ENCODE measurements at places on chromosomes 12 and 14.

GRCh38 chr14:85788470-85789233 lies 258.7 kb downstream of the FLRT2 start:
- DNase-seq, result no peak

DNA sequence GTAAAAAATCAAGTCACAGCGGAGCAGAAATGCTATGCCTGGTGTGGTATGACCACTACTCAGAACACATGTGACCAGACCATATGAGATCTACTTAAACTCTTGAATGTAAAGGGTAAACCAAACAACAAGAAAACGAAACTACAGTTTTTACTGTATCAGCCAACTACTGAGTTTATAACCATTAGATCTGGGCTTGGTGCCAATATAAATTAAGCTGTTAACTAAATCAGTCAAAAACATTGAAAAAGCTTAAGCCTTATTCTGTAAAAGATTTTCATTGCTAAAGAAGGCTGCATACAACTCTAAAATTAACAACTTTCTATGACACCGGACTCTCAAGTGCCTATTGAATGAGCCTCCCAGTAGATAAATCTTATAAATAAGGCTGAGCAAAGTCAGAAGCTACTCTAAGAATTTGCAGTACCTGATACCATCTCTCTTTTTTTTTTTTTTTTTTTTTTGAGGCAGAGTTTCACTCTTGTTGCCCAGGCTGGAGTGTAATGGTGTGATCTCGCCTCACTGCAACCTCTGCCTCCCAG lies 35.4 kb downstream of the SPTLC2 start:
- no peak for DNase-seq

- DNase-seq, result no peak
These were observed 1118.7 kb upstream of the TMEM132C start for GRCh38 chr12:127148318-127148717.

- no peak for DNase-seq
These were observed 349.5 kb downstream of the GRIN2B start for GRCh38 chr12:13631873-13632272.

- peak; percentile 64 for DNase-seq
These were observed 823 bp upstream of the SMARCC2 start for GRCh38 chr12:56189918-56190694.

DNA sequence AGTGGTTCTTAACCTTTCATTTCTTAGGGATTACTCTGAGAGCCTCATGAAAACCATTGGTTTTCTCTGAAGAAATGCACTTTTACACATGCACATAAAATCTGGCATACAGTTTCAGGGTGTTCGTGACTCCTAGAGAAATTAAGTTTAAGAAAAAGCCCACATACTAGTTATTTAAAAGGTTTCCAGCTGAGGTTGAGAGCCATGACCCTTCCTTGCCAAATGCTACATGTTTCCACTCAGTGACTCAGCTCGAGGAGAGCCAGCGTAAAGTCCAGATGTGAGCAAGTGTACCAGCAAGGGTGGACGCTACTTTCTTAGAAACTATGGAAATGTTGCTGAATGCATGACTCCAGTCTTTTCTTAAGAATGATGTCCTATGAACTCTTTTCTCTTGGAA lies 42.7 kb upstream of the FLRT2 start:
- DNase-seq, result no peak

GRCh38 chr14:69263364-69263763 lies 3.4 kb downstream of the GALNT16 start:
- no peak for DNase-seq

DNA sequence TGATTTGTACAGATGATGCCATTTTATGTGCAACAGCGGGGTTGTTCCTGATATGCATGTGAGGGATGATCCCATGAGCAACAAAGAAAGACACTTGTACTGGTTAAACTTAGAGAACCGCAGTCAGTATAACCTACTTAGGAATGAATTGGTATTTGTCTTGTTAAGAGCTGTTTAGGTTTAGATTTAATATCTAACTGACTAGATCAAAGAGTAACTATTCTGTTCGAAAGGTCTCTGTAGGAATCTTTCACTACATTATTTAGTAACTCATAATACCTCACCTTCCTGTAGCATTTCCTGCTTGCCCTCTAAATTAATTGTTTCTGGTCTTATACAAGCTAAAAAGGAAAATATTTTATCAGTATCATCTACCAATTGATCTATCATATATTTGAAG lies 350.4 kb downstream of the TRHDE start:
- DNase-seq, result no peak

GRCh38 chr12:13345722-13346121 lies 149.2 kb downstream of the EMP1 start:
- DNase-seq, result no peak

GRCh38 chr14:91231446-91231845 lies 13.1 kb downstream of the GPR68 start:
- DNase-seq, result no peak

- DNase-seq, result no peak
These were observed 21.1 kb downstream of the TMEM233 start for GRCh38 chr12:119614705-119615104.

DNA sequence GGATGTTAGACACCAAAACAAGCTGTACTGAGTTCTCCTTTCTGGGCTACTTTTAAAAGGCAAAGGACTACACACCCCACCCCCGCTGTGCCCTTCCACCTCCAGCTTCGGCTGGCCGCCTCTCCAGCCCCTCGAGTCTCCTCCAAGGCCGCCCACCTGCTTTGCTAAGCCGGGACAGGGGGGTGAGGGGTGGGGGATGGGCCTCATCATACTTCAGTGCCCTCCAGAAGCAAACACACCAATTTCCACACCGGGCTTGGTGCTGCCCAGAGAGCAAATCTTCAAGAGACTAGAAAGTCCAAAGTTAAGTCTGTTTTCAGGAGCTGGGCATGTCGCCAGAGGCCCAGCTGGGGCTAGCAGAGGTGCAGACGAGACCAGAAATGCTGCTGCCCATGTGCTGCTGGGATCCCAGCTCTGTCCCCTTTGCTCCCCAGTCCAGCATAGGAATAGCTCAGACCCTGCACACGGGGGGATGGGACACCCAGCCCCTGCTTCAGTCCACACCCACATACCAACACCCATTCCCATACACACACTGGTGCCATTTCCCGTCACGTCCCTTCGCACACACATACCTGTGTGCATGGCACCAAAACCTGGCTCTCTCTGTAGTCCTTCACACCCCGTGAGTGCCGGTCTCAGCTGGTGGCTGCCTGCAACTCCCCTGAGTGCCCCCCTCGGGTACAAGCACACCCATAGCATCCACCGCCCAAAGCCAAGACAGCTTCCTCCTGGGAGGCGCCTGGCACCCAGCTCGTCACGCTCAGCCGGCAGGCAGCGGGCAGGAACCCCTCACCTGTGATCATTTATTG lies 1.0 kb downstream of the SLC6A12 start:
- DNase-seq, result no peak

GRCh38 chr14:29955087-29955486 lies 27.4 kb upstream of the PRKD1 start:
- DNase-seq, result no peak

- DNase-seq, result no peak
These were observed 50.1 kb upstream of the RERGL start for GRCh38 chr12:18139989-18140596.

- no peak for DNase-seq
These were observed 1918.5 kb upstream of the FLRT2 start for GRCh38 chr14:83611491-83611890.

GRCh38 chr12:129127771-129128170 lies 274.5 kb downstream of the GLT1D1 start:
- DNase-seq, result no peak

DNA sequence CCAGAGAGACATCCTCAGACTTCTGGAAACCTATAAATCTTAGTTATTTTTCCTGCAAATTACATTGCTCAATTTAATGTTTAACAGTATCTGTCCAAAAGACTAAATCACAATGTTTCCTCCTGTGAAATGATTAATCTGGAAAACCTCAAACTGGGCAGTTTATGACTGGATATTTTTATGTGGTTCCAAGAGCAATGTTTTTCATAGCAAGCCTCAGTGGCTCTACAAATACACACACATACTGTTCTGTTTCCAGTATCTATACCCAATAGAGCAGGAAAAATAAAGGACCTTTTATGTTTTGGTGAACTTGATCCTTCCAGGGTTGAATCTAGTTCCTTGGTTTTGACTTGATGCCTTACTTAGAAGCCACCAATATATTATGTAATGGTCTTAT lies 9.2 kb downstream of the NID2 start:
- DNase-seq, result no peak

DNA sequence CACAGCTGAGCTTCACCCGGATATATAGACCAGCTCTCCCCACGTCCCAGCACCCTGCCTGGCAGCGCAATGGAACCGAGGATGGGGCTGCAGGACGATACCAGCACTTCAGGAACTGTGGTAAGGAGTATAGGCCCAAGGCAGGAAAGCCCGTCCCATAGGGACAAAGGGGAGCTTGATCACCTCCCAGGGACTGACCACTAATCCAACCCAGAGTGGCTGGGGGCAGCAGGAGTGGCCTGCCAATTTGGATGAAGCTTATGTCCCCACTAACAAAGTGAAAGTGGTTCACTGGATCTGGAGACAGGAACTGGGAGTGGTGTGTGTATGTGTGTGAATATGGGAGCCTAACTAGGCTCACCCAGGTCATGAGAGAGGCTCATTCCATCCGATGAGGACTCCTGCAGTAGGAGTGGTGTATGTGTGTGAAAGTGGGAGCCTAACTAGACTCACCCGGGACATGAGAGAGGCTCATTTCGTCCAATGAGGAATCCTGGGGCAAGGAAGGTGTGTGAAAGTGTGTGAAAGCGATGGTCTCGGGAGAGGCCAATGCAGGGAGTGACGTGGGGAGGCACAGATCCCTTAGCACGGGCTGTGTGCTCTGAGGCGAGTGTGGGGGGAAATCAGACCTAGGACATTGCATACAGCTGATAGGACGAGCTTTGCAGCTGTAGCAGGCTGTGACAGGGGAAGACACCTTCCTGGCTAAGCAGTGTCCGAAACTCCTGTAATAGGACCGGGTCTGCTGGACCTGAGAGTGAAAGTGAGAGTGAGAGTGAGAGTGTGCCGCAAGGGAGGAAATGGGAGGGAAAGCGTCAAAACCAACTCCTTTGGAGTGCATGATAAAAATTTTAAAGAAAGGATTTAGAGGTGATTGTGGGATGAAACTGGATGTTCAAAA lies 25.7 kb downstream of the KLRK1 start:
- DNase-seq, result no peak

DNA sequence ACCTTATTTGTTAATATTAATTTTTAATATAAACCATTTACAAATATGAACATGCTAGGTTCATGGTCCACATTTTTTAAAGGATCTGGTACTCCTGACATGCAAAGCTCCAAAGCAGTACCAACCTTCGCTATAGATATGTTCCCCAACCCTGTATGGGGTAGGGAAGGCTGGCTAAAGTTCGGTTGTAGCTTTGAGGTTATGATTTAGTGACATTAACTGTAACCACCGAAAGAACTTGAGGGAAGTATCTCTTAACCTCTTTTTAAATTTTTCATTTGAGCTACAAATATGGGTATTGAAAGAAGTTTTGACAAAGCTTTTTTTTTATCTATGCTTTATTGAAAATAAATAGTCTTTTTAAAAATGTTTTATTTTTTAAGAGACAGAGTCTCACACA lies 115.5 kb downstream of the DYRK2 start:
- no peak for DNase-seq

DNA sequence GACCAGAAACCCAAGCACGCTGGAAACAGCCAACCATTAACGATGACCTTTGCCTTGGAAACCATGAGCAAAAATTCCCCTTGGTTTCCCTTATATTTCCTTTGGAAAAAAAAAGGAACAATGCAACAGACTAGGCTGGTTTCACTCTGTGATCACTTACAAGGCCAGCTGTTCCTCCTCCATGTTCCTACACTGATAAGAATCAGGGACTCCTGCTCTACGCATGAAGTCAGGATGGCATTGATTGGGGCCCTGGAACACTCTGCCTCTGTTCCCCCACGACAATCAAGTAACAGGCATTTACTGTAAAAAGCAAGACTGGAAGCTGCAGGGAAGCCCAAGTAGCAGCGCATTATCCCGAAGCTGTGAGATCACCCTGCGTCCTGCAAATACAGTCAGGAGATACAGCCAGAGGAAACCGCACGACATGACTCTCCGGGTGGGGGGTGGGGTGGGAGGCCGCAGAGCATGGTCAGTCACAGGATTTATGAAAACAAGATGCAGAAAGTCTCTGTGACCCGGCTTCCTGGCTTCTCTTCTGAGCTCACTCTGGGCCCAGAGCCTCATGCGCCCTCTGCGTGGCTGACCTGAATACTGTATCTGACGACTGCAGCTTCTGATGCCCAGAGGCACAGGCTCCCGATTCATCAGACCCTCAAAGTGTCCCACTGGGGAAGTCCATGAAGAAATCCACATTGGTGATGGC lies 31.1 kb downstream of the SSH1 start:
- no peak for DNase-seq

DNA sequence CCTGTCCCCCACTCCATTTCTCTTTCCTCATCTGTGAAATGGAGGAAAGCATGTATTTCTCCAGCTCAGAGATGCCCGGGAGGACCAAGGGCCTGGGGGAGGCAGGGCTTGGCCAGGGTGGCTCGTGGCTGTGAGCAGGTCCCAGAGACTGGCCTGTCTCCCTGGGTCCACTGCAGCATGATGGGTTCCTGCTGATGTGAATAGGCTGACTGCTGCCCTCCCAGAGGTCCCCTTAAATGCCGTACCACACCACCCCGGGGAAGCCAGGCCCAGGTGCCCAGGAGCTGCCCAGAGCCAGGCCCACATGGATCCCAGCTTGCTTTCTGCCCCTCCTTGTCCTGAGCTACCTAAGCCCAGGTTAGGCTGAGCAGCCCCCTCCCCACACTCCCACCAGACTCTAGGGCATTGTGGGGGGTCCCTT lies 158.2 kb upstream of the C14orf180 start:
- DNase-seq, result no peak

GRCh38 chr12:9909724-9910123 lies 22.4 kb downstream of the CLEC2A start:
- no peak for DNase-seq

DNA sequence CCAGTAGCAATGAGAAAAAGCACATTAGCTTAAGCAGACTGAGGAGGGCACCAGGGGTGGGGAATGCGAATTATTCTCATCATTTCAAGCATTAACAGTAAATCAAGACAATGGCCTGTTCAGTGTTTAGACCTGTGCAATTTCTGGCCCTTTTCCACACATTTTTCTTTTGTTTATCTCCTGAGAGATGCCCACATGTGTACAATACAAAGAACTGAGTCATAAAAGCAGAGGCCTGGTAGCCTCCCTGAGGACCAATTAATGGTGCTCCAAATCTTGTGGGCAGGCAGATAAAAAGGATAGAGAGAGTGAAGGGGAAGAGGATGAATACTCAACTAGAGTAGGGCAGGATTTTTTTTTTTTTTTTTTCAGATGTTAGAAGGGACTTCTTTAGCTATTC lies 480.8 kb downstream of the RERGL start:
- DNase-seq, result no peak

GRCh38 chr14:93269341-93270068 lies 62.4 kb downstream of the UBR7 start:
- no peak for DNase-seq

DNA sequence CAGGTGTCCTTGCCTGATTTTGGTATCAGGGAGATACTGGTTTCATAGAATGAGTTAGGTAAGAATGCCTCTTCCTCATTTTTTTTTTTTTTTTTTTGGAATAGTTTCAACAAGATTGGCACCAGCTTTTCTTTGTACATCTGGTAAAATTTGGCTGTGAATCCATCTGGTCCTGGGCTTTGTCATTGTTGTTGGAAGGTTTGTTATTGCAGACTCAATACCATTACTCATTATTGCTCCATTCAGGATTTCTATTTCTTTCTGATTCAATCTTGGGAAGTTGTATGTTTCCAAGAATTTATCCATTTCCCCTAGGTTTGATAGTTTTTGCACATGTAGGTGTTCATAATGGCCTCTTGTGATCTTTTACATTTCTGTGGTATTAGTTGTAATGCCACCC lies 126.0 kb upstream of the KITLG start:
- DNase-seq, result no peak

- no peak for DNase-seq
These were observed 116.3 kb upstream of the FKBP4 start for GRCh38 chr12:2678426-2678825.

Measured in CMK (cell line).